ENCODE measurements at places on chromosomes 6 and 20.

GRCh38 chr6:122712448-122713137 is 66.9 kb upstream of the FABP7 start:
- no peak for DNase-seq

- DNase-seq: no peak
Measured at GRCh38 chr6:53188833-53189232, 40.2 kb upstream of the GCM1 start.

DNA sequence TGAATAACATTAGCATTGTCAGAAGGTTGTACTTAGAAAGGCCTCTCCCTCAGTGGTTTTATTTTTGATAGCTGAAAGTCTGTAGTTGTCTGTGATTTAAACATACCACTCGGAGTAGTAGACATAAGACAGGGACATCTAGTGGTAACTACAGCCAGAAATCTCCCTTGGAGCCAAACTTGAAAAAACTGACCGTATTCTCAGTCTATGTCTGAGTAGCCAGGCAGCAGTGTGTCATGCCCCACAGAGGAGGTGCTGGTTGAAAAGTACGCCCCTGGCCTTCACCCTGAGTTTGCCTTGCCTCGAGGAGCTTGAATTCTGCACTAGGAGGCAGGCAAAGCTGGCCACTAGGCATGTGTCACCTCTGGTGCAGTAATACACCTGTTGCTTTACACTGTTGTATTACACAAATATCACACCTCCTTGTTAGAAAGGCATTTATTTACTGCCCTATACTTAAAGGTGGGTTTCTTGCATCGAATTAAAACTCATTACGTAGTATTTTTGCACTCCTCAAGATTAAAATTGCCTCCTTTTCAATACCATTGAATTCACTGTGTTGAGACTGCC is 20.8 kb downstream of the ZBTB2 start:
- no peak for DNase-seq

- no peak for DNase-seq
Measured at GRCh38 chr6:158960026-158960425, 40.0 kb downstream of the RSPH3 start.

- DNase-seq: no peak
Measured at GRCh38 chr20:3661814-3662665, 1.2 kb downstream of the GFRA4 start.

DNA sequence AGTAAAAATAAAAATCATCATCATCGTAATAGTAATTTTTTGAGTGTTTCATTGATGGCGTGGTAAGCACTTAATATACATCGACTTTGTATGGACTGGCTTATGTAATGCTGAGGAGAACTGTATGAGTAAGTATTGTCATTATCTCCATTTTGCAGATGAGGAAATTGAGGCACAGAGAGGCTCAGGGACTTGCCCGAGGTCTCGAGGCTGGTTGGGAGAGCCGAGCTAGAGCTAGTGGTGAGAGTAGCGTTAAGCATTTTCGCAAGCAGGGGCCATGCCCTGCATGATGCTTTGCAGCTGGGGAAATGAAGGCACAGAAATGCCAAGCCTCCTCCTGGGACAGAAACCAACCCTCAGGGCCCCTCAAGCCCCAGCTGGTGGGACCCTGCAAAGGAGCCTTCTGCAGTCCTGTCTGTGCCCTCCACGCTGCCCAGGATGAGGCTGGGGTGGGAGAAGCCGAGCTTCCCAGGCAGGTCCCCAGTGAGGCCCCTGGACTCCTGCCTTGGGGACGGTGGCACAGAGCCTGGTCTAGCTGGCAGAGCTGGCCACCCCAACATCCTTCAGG is 31.1 kb upstream of the STX16 start:
- no peak for DNase-seq

DNA sequence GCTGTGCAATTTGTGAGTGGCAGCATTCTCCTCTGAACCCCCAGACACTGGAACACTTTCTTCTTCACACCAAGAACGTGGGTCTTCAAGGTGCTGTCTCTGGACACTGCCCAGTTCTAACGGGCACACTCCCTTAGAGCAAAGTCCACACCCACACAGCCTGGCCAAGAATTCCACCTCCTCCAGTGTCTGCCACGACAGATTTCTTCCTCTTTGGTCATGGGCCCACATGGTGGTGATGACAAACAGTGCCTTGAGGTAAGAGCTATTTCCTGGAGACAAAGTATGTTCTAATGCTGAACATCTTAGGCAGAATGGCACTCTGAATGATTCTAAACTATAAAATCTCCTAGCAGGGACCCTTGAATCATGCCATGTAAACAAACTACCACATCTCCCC is 25.5 kb upstream of the SSTR4 start:
- DNase-seq: no peak

DNA sequence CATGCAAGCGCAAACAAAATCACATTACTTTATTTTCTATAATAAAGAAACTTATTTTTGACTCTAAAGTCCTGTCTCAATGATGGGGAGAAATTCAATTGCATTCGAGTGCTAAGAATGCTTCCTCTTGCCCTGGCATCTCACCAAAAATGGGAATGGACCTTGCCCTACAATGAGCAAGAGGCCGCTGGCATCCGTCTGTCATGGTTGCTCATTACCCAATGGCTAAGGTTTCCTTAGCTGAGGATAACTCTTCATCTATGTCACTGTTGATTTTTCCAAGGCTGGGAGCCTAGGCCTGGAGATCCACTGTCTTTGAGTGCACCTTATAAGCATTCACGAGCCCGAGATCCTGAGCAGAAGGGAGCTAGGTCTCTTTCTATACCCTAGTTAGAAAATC is 471.3 kb upstream of the NRSN1 start:
- DNase-seq: no peak

- no peak for DNase-seq
Measured at GRCh38 chr6:124420116-124420840, 542.0 kb upstream of the RNF217 start.

DNA sequence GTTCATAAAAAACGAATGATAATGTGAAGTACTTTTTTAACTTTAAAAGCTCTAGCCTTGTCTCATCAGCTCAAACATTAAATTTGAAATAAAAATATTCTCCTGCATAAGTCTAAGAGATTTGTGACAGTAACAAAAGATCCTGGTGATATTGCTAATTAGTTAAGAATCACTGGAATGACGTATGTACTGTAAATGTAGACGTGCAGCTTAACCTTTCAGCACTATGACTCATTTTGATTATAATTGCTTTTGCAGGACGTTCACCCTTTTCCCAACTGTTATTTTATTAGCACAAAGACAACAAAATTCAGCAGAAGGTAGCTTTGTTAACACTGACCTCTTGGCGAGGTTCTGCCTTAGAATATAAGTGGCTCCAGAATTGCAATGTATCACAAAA is 68.6 kb downstream of the TENT5A start:
- DNase-seq: no peak

DNA sequence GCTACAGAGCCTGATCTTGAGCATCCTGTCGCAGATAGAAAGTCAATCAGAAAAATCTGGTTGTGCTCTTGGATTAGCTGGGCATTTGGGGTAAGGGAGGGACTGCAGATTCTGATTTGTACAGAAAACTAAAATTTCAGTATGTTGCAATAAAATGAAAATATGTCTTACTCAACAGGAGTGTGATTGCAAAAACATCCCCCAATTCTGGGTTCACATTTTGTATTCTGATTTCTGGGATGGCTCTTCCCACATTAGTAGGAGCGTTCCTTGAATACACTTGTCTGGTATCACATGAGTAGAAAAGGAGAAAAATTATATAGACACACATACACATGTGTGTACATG is 40.5 kb downstream of the PANK2 start:
- DNase-seq: no peak

DNA sequence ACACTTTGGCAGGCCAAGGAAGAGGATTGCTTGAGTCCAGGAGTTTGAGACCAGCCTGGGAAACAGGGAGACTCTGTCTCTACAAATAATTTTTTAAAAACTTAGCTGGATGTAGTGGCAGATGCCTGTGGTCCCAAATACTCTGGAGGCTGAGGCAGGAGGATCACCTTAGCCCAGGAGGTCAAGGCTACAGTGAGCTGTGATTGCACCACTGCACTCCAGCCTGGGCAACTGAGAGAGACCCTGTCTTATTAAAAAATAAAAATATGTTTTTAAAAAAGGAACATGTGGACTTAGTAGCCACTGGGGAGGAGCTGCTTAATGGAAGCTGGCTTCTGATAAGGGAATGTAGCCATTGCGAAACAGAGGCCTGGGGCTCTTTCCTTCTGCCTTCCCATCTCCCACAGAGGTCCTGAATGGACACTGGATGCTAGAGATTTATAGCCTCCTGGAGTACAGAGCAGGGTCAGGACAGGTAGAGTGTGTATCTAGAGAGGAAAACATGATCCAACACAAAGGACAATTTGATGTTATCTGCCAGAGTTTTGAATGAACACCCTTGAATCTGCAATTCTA is 21.7 kb upstream of the GMNN start:
- no peak for DNase-seq

DNA sequence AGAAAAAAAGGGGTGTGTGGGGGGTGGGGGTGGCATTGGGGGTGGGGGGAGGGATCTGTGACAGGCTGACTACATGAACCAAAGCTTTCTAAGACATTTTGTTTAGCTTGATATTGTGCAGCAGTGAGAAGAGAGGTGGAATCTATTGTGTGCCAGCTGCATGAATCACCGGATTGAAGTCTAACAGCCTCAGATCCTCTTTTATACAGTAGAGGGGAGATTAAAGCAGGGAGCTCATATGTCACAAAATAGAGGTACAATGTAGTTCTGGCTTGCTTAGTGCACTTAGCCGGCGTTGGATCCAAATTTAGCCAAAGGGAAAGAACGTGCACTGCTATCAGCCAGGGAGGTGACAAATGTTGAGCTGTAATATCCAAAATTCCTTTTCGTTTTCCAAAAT is 404.2 kb upstream of the CITED2 start:
- no peak for DNase-seq

DNA sequence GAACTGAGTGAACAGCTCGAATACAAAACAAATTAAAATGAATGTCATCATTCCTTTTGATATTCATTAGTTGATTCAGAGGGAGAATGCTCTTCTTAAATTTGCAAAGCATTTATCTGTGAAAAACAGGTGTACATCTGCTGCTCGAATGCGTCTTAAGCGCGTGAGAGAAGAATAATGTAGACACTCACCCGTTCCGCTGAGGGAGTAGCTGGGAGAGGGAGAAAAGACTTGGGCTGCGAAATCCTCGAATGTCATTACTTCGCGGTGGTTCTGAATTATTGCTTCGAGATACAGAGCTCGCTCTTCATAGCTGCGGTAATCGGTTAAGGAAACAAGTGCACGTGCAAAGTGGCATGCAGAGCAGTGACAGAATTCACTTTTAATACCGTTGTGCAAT is 43.9 kb downstream of the INSM1 start:
- no peak for DNase-seq

DNA sequence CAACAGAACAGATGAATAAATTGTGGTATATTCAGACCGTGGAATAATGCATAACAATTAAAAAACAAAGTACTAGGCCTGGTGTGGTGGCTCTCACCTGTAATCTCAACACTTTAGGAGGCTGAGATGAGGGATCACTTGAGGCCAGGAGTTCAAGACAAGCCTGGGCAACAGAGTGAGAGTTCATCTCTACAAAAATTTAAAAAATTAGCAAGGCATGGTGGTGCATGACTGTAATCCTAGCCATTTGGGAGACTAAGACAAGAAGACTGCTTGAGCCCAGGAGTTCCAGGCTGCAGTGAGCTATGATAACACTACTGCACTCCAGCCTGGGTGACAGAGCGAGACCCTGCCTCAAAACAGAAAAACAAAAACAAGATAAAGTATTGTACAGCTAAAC is 16.1 kb upstream of the ASF1A start:
- no peak for DNase-seq

DNA sequence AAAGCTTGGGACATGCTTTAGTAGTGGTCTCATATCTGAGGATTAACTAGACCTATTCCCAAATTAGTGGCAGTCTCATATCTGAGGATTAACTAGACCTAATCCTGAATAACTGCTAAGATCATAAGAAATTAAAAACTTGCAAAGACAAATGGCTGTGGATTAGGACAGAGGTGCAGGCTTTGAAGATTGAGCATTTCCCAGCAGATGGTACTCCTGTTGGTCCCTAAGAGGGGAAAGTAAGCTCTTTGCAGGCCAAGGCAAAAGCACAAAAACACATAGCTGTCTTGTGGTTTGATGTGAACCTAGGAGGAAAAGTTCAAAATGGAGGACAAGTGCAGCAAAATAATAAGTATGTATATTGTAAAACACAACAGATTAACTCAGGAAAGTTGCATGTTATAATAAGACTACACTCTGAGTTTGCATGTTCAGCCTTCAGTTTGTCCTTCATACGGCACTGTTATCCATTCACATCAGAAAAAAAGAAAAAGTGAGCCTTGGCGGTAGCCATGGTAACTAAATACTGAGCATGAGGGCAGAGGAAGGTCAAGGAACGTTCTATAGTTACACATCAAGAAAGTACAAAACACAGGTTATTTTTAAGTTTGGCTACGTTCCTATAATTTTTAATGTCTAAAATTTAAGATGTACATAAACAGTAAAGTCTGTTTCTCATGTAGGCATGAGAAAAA is 62.8 kb downstream of the FILIP1 start:
- no peak for DNase-seq

- DNase-seq: no peak
Measured at GRCh38 chr20:44730441-44730840, 15.2 kb upstream of the KCNK15 start.

Data from stimulated activated CD4-positive, alpha-beta T cell treated with anti-CD3 and anti-CD28 coated beads, Interleukin-15, amount 100 ng/mL, for 1 hour (primary cell).